Activated CD4-positive, alpha-beta T cell treated with anti-CD3 and anti-CD28 coated beads, Interleukin-2, amount 10 ng/mL, durations not matched to agents 7 days and 5 days (primary cell): ENCODE measurements at places on chromosomes 1 and 21. TPM values are rescaled to one million over a fixed set of nuclear protein-coding genes. Genes with fewer than 3 reads are reported as not detected.

GRCh38 chr1:1597275-1597930 is 2.5 kb downstream of the FNDC10 start:
- peaks cover 8% of the 10 kb centered on the region for H3K27me3 ChIP-seq
- H3K4me3 ChIP-seq, result no peak overlapping the region
- no peak for DNase-seq

GRCh38 chr1:230788561-230789275 is 41.5 kb downstream of the CAPN9 start:
- no peak overlapping the region for H3K27ac ChIP-seq
- H3K27me3 ChIP-seq, result peaks cover 3% of the 10 kb centered on the region
- H3K36me3 ChIP-seq, result no peaks in the 10 kb centered on the region

- peaks cover 8% of the 10 kb centered on the region for H3K4me1 ChIP-seq
- H3K27ac ChIP-seq, result no peak overlapping the region
- no peaks in the 10 kb centered on the region for H3K36me3 ChIP-seq
- no peak overlapping the region for H3K4me3 ChIP-seq
- DNase-seq, result no peak
These were observed 158.2 kb downstream of the PBX1 start for GRCh38 chr1:164716992-164717703.

DNA sequence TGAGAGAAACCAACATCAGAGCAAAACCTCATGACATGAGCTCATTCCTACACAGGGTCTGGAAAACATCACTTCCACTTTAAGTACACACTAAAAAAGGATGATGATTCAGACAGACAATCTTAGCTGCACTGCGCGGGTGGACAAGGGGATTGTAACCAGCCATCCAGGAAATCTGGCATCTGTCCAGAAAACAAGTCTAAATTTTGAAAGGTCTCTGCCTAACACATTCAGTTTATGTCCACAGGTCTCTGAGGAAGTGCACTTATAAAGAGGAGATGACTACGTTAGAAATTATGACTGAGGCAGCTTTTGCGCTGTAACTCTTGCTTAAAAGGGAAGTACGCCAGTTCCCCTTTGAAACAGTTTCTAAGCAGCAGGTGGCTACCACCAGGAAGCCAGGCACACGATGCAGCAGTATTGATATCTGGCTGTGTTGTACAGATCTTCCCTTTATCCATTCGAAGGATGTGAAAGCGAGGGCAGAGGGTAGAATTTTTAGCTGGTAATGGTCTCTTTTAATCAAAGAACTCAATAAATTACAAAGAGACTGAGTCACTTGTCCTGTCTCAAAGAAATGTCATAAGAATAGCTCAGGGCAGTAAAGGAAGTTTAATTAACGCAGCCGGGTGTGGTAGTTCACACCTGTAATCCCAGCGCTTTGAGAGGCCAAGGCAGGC is 128.0 kb downstream of the SETD4 start:
- DNase-seq, result peak; percentile 16
- no peaks in the 10 kb centered on the region for H3K27me3 ChIP-seq
- H3K36me3 ChIP-seq, result no peaks in the 10 kb centered on the region

- no peaks in the 10 kb centered on the region for H3K27me3 ChIP-seq
- peaks cover 69% of the 10 kb centered on the region for H3K4me1 ChIP-seq
- H3K27ac ChIP-seq, result peak overlapping the region; percentile 96
- H3K36me3 ChIP-seq, result peaks cover 37% of the 10 kb centered on the region
- DNase-seq, result peak; percentile 82
- H3K4me3 ChIP-seq, result peak overlapping the region; percentile 65
These were observed 14.0 kb downstream of the SLC37A1 start for GRCh38 chr21:42527489-42528158.

PKP1 gene
- total RNA-seq, result not detected

TMPRSS15 gene
- not detected for total RNA-seq
